Gastroesophageal sphincter (tissue), 4 donors: ENCODE measurements at places on chromosomes 12 and 14. TPM values are rescaled to one million over a fixed set of nuclear protein-coding genes. Genes with fewer than 3 reads are reported as not detected.

DNA sequence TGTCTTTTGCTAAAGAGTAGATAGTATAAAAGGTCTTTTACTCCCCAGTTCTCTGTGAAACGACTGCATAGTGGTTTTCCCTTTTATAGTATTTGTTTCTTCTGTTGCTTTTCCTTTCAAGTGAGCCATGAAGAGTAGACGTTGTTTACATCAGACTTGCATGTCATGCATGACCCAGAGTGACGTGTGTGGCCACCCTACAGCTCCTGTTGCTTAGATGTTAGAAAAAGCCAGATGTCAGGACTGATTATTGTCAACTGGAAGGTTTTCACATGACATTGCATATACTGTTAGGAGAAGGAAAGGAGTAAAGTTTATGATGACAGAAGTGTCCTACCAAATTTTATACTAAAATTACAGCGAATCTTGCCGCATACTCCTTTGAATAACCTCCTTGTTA, 1.3 kb upstream of the RD3L start:
- ATAC-seq, result no peak

Gene FAIM2
- total RNA-seq, result 7.4 TPM

Gene PCED1B
- total RNA-seq, result 0.22 TPM

GRCh38 chr14:71524320-71524982, 407.8 kb upstream of the RGS6 start:
- ATAC-seq, result no peak

GRCh38 chr12:91383099-91383498, 200.5 kb upstream of the DCN start:
- ATAC-seq, result no peak

Gene ZNF664
- total RNA-seq, result 58.7 TPM

Gene LBHD2
- not detected for total RNA-seq

DNA sequence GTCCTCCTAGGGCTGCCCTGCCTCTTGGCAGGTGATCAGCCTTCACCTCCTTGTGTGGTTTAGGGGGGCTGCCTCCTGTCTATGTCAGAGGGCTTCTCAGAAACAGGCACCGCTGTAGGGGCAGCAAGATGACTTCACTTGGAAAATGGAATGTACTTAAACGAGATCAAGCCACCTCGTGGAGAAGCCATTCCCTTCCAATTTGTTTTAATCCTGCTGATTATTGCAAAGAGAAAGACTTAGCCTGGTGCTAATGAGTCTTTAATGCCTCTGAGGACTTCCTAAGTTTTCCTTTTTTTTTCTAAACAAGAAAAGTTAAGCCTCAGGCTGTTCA, 62.3 kb upstream of the RFLNA start:
- no peak for ATAC-seq

DNA sequence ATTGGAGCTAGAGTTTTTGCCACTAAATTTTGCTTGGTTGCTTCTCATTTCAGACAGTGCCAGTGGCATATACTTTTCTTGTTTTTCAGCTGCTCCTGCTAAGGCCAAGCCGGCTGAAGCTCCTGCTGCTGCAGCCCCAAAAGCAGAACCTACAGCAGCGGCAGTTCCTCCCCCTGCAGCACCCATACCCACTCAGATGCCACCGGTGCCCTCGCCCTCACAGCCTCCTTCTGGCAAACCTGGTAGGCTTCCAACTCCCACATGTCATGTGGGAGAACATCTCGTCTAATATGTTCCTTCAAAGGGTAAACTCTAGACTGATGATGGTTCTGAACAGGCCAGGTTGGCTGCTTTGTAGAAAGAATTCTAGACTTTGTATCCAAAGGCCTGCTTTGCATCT, 11.0 kb downstream of the DLST start:
- no peak for ATAC-seq

Gene LGMN
- total RNA-seq, result 59.0 TPM
